ENCODE measurements at places on chromosomes 16 and 17.

DNA sequence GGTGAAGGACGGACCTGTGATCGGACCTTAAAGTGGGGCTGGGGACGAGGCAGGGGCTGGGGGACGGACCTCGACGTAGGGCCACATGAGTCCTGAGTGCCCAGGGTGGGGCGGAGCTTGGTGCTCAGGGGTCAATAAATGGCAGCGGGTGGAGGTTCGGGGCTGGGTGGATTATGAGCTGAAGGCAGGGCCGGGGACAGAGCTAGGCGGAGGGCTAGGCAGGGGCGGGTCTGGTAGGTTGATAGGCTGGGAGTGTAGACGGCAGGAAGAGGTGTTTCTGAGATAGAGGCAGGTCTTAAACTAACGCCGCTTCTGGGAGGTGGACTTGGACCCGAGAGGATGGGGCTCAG is 733 bp downstream of the CHRNB1 start:
- DNase-seq, result no peak

- DNase-seq, result no peak
These were observed 2.2 kb downstream of the CARMIL2 start for GRCh38 chr16:67647111-67647651.

DNA sequence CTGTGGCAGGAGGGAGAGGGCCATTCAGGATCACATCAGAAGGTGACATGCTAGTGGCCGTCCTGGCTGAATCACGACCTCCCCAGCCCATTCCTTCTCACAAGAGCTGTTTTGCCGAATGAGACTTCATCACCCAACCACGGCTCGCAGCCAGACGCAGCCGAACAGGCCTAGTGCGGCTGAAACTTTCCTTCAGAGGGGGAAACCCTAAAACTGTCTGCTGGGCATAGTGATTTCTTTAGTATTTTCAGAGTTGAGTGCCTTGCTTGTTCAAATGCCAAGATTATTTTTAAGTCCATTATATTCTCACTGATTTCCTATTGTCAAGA is 343.7 kb downstream of the CPPED1 start:
- DNase-seq, result no peak

- no peak for DNase-seq
These were observed 129.8 kb downstream of the ZNF423 start for GRCh38 chr16:49726155-49726554.

GRCh38 chr17:269616-270514 is 82.7 kb downstream of the RPH3AL start:
- no peak for DNase-seq

DNA sequence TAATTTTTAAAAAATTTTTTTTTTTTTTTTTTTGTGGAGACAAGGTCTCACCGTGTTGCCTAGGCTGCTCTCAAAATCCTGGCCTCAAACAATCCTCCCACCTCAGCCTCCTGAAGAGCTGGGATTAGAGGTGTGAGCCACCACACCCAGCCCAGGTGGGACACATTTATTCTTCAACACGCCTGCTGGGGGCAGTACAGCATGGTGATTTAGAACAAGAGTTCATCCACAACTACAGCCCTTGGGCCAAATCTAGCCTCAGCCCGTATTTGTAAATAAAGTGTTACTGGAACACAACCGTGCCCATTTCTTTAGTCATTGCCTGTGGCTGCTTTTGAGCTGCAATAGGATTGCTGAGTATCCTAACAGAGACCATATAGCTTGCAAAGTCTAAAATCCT is 92.8 kb downstream of the KATNIP start:
- no peak for DNase-seq

- DNase-seq, result no peak
These were observed 1.7 kb downstream of the HEXIM1 start for GRCh38 chr17:45149669-45150664.

- no peak for DNase-seq
These were observed 2.6 kb downstream of the FZD2 start for GRCh38 chr17:44559634-44560554.

- peak; percentile 50 for DNase-seq
These were observed at the start of gene ANTKMT for GRCh38 chr16:720990-721764. Gene ANTKMT (plus strand): TSS chr16:721146. CDS start chr16:721275, 129 bp downstream.

- DNase-seq, result no peak
These were observed 832.3 kb upstream of the GOT2 start for GRCh38 chr16:59566446-59566845.

- DNase-seq, result no peak
These were observed 91.0 kb downstream of the GSG1L start for GRCh38 chr16:27972500-27972899.

- no peak for DNase-seq
These were observed 5.6 kb upstream of the CDK5R1 start for GRCh38 chr17:32481193-32481592.

- DNase-seq, result no peak
These were observed 140.5 kb upstream of the WSCD1 start for GRCh38 chr17:5929721-5930120.

- DNase-seq, result no peak
These were observed 33.4 kb downstream of the VAC14 start for GRCh38 chr16:70767377-70768202.

DNA sequence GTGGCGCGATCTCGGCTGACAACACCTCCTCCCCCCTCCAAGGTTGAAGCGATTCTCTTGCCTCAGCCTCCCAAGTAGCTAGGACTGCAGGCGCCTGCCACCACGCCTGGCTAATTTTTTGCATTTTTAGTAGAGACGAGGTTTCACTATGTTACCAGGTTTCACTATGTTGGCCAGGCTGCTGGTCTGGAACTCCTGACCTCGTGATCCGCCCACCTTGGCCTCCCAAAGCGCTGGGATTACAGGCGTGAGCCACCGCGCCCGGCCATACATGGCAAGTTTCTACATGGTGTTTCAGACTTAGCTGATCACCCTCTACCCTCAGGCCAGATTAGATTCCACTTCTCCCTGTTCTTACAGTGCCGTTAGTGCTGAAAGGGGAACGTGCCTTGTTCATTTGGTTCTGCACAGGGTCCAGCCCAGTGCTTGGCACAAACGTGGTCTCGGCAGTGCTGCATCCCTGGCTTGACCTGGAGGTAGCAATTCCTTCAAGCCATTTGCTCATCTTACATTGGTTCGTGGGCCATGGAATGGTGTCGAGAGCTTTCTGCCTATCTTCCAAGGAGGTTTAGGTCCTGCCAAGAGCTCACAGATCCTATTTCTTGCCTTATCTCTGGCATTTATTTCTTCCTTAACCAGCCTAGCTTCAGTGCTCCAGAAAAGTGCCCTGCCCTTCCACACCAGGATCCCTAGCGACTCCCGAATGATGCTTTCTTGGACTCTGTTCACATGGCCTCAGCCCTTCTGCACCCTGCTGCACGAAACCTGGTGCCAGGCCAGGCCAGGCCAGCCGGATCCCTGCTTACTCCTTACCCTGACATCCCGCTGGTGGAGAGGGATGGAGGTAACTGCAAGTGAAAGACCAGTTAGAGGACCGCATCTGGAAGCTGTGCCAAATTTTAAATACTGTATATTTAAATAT is 14.8 kb upstream of the AURKB start:
- DNase-seq, result no peak

GRCh38 chr16:265711-266110 is 10.0 kb downstream of the RGS11 start:
- DNase-seq, result no peak

DNA sequence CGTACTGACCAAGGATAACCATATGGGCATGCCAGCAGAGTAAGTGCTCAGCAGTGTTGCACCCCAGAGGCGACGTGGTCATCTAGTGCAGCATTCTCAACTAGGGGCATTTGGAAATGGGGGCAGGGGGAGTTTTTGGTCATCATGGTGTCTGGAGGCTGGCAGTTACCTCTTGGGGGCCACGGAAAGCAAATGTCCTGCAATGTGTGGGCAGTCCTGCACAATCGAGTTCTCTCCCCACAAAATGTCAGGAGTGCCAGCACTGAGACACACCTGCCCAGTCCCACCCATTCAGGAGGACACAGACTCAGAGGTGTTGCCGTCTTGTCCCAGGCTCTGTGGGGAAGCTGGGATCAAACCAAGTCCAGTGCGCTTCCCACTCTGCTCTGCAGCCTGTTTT is 3.0 kb downstream of the RASL10B start:
- DNase-seq, result no peak

GRCh38 chr16:50386774-50387173 is 18.0 kb upstream of the BRD7 start:
- DNase-seq, result no peak

DNA sequence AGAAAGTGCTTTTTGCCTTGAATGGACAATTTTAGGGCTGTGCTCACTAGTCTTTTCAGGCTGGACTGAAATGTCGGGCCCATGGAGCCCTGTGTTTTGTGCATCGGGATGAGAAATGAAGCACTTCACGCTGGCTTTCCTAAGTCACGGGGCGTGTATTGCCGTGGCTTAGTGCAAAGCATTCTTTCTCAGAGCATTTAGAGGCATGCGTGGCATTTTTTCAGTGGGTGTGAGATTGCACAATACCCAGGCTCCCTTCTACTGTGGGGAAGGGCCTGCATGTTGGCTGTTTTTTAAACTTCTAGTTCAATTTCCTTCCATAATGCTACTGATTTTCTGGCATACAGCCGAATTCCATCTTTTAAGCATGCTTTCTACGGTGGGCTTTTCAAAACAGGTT is 12.6 kb upstream of the POLR3E start:
- DNase-seq, result no peak
